Neural crest cell (in vitro differentiated cells): ENCODE measurements at places on chromosomes 12 and 14.

- DNase-seq = no peak
These were observed 430.9 kb downstream of the LRIG3 start for GRCh38 chr12:58489394-58489793.

DNA sequence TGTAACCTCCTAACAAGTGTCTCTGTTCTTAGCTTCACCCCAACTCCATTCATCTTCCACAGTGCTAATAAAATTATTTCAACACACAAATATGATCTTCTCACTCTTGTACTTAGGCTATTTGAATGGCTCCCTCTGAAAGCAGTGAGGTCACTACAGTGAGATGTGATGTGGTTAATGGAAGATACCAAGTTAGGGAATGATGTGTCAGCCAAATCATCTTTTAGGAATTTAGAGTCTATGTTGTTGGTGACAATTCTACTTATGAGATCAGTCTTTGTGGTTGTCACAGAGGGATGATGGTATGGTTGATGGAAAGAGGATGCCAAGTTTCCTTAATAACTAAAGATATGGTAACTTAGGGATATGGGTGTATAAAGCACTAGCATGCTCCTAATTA, 57.6 kb downstream of the POLR3B start:
- DNase-seq = no peak

GRCh38 chr12:27309293-27309994, 23.2 kb upstream of the BMAL2 start:
- no peak for DNase-seq

GRCh38 chr12:119448611-119449131, 114.1 kb downstream of the CCDC60 start:
- DNase-seq = no peak

- DNase-seq = no peak
These were observed 23.0 kb downstream of the PRPF40B start for GRCh38 chr12:49646331-49646830.

DNA sequence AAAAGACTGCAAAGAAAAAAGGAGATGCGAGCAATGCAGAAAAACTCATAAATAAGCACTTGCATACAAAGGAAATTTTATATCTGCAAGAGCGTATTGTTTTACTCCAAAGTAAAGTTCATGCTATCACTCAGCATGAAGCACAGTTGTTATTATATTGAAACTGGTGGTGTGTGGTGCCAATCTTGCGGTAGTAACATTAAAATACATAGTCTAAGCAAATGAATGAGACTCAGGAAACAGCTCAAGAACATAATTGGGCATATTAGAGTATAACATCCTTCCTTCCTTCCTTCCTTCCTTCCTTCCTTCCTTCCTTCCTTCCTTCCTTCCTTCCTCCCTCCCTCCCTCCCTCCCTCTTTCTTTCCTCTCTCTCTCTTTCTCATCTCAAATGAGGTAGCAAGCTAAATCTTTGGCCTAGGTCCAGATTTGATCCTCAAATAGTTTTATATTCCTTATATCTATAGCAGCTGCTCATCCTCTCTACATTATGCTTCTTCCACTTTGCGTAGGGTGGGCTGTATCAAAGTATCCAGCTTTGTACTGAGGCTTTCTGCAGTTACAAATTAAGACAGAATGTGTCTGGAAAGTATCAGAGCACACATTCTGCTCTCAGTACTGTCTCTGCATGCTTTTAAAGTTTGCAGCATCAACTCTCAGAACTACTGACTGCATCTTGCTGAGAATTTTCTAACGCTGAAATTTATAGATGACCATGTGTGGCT, 718.3 kb downstream of the RERGL start:
- DNase-seq = no peak
